ENCODE measurements at places on chromosomes 6 and 20.
A peak's percentile ranks its signal among the peaks of the same experiment; 100 is the strongest.

DNA sequence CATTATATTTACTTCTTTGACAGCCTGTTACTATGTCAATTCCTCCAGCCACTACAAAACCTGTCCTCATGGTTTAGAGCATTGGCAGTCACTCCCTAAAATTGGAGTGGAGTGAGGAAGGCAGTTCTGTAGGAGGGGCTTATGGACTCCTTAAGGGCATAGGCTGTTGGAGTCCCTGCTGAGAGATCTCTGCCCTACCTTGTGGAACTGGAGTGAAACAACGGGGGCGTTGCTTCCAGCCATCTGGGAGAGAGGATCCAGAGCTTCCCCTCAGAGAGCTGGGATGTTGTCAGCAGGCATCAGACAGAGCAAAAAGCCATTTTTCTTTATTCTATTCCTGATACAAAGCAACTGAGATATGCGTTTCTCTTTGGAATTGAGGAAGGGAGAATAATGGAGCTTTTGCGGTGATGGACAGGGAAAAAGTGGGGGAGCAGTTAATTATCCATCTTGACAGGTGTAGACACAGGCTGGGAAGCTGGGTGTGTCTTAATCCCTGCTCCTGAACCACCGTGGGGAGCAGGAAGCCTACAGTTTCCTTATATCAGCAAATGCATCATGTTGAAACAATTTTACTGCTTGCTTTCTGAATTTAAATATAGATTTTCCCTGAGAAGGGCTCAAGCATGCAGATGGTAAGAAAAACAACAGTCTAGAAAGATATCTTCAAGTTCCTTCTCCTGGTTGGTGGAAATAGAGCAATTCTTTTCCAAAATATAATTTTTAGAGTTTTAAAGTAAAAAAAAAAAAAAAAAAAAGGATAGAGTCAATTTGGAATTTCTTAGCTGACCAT lies 402.5 kb downstream of the PLCB1 start:
- DNase-seq, result no peak

GRCh38 chr20:31861385-31862156 lies 8.8 kb downstream of the DUSP15 start:
- DNase-seq, result no peak

- no peak for DNase-seq
Observed at GRCh38 chr6:31897612-31898382, at the start of gene EHMT2. TSS of gene EHMT2 (minus strand) at chr6:31897698. CDS start at chr6:31897677, 21 bp downstream.

DNA sequence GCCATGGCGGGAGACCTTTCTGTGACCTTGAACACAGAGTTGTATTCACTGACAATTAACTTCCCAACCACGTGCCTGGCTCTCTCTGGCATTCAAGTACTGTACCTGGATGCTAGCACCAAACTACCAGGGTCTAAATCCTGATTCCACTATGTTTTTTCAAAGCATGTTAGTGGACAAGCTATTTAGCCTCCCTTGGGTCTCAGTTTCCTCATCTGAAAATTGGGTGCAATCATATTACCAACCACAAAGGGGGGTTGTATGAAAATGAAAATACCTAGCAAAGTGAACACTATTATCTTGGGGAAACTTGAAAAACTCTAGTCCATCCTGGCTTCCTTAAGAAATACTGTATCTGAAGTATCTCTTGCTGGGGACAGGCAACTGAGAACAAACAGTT lies 308.7 kb upstream of the SGK1 start:
- DNase-seq, result no peak

DNA sequence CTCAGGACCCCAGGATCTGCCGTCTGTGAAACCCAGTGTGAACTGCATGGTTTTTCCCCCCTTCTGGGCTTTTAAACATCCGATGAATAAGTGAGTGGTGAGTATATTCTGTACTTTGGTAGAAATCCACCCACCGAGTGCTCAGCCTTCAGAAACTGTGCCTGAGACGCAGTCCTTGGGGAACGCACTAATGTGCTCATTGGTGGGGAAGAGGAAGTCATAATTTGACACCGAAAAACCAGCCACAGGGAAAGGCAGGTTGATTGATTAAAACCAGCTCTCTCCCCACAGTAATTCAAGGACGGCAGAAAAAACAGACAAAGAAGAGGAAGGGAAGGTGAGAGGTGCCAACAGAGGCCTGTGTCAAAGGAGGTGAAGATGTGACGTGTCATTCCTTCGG lies 21.7 kb downstream of the EDN3 start:
- DNase-seq, result no peak

DNA sequence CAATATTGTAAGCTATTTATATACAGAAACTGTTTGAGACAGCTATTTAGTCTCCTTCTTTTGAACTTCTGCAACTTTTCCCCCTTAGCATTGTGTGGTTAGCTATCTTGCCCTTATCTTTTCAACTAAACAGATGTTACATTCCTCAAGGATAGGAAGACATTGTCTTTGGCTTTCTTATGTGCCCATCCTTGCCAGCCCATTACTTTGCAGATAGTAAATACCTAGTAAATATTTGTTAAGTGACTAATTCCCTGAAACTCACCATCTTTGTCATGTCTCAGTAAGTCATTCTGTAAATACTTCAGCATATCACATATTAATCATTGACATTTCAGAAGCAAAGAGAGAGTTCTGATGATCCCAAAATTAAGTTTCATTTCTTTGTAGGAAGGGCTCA lies 69.1 kb upstream of the FLRT3 start:
- DNase-seq, result no peak

GRCh38 chr20:62952373-62952967 lies at the start of gene SLC17A9:
TSS of gene SLC17A9 (plus strand) at chr20:62952709. CDS start at chr20:62952831, 122 bp downstream.
- DNase-seq, result peak; percentile 37

All from GM12878 (cell line).